ENCODE measurements at places on chromosomes 3 and 15. TPM values are rescaled to one million over a fixed set of nuclear protein-coding genes. Genes with fewer than 3 reads are reported as not detected.

DNA sequence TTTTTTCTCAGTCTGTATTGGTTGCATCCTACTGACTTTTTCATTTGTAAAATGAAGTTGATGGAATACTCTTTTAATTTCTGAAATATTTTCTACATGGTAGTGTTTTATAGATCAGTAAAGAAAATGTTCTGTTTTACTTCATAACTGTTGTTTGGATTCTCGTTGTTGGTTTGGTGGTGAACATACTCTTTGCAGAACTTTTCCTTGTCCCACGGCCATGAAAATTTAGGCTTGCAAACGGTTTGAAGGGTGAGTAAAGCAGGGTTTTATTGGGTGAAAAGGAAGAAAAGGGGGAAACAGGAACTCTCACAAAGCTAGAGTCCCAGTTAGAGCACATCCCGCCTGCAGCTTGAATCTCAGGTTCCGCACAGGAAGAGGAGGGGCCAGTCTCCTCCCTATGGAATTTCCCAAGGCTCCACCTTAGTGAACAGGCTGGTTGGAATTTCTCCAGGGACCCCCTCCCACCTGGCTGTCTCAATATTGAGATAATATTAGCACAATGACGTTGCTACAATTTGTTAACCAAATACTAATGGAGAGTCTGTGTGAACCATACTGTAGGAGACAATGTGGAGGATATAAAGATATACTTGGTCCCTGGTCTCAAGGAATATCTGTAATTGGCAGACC is 5.6 kb downstream of the PDCD6IP start:
- no peak for DNase-seq

SLC24A5 gene
- total RNA-seq, result not detected

DNA sequence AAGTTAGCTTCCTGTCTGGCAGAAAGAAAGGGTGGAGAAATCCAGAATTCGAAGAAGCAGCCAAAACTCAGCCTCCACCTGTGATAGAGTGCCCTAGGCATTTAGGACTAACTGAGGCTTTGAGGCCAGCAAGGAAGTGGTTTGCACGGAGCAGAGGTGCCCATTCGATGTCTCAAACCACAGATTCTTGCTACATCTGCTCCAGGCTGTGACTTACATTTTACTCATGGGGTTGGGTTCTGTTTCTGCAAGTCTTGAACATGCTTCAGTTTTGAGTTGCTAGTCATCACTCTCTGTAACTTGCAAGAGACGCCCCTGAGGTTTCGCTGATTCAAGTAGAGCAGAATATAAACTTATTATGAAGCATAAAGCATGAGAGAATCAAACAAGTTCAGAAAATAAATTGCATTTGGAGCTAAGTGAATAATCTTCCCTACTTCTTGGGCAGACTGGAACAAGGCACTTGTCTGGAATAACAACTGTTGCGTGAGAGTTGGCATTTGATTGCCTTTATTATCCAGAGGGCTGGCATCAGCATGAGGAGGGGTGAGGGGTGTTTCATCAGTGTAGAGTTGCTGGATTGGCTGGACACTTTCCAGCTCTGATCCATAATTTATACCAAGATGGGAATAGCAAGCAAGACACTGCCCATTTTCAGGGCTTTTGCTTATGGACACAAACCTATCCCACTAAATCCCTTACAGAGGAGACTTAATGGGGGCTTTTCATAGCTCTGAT is 256.5 kb downstream of the AGBL1 start:
- no peak for DNase-seq

CHDH gene
- total RNA-seq, result 0.02 TPM

ITPKA gene
- 4.1 TPM for total RNA-seq

TMEM207 gene
- total RNA-seq, result not detected

DNA sequence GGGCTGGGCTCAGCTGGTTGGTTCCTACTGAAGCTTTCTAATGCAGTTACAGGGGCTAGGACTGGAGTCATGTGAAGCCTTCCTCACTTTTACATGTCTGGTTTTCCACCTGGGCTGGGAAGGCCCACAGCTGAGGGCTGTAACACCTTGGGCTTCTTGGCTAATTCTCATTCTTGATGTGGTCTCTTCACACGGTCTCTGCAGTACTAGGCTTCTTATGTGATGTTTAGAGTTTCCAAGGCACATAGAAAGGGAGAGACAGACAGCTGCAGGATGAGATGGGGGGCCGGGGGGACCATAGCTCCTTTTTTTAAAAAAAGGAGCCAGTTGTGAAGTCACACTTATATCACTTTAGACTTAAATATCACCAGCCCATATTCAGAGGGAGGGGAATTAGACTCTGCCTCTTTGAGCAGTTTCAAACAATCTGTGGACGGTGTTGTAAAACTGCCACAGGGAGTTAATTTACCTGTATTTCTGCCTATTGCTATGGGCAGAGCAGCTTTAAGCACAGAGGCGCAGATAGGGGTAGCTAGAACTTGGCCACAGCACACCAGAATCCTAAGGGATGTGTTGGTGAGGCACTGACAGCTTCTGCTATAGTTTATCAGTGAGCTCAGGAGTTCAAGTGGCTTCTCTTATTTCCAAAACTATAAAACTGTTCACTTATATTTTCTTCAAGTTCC is 46.7 kb downstream of the NKIRAS1 start:
- no peak for DNase-seq

EEF1AKMT4 gene
- total RNA-seq, result 19.5 TPM

DNA sequence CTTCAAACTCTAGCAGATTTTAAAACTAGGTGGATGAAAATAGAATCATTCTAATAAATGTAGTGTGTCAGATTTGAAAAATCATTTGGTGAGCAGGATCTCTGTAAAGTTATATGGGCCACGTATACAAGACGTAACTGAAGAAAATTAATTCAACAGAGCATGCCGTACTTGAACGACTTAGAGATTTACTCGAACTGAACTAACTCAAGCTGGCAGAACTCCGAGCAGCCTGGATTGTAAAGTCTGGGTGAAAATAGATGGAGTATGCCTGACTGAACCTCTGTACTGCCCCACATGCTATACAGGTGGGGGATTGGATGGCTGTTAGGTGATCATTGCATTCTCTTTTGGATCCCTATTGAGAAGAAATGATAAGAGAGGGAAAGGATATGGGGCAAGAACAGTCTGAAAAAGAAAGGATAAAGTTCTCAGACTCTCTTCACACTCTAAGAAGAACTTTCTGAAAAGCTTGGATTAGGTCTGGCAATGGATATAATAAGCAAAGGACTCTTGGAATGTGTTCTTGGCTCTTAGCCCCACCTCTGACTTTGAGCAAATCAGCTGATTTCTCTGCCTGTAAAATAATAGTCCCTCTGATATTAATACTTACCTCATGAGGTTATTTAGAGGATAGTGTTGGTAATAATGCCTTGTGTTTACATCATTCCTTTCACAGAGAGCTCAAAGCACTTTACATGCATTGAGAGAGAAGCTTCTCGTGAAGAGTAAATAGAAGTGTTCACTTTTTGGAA is 147.5 kb downstream of the FILIP1L start:
- no peak for DNase-seq

- no peak for DNase-seq
Observed at GRCh38 chr3:11543948-11544387, 99.7 kb downstream of the VGLL4 start.

- DNase-seq, result no peak
Observed at GRCh38 chr15:63351170-63351569, 30.5 kb downstream of the CA12 start.

KPNA1 gene
- 67.2 TPM for total RNA-seq

NR2E3 gene
- not detected for total RNA-seq

GRCh38 chr3:14641346-14641745 is 10.2 kb upstream of the CCDC174 start:
- DNase-seq, result no peak

GRCh38 chr3:28651159-28651558 is 302.5 kb upstream of the AZI2 start:
- DNase-seq, result no peak

DNA sequence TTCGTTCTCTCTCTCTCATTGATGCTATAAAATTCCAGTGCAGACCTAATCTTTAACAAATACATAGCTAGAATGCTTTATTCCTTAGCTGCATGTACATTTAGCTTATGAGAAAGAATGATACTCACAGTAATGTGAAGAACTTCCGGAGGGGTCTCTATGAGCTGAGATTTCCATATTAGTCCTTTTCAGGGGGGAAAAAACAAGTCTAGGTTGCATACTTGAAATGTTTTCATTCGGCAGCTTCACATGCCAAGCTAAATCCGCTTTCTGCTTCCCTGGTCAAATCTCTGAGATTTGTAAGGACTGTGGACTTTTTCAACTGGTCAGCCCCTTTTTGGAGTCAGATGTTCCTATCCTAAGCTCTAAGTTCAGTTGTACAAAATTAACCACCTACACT is 111.5 kb upstream of the COL8A1 start:
- DNase-seq, result no peak

DNA sequence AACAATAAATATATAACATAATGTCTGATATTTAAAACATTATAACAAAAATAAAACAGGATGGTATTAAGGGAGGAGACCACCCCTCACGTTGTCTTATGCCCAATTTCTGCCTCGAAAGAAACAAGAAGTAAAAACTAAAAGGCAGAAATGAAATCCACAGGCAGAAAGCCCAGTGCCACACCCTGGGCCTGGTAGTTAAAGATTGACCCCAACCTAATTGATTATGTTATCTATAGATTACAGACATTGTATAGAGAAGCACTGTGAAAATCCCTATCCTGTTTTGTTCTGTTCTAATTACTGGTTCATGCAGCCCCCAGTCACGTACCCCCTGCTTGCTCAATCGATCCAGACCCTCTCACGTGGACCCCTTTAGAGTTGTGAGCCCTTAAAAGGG is 22.3 kb upstream of the ACP3 start:
- no peak for DNase-seq

DNA sequence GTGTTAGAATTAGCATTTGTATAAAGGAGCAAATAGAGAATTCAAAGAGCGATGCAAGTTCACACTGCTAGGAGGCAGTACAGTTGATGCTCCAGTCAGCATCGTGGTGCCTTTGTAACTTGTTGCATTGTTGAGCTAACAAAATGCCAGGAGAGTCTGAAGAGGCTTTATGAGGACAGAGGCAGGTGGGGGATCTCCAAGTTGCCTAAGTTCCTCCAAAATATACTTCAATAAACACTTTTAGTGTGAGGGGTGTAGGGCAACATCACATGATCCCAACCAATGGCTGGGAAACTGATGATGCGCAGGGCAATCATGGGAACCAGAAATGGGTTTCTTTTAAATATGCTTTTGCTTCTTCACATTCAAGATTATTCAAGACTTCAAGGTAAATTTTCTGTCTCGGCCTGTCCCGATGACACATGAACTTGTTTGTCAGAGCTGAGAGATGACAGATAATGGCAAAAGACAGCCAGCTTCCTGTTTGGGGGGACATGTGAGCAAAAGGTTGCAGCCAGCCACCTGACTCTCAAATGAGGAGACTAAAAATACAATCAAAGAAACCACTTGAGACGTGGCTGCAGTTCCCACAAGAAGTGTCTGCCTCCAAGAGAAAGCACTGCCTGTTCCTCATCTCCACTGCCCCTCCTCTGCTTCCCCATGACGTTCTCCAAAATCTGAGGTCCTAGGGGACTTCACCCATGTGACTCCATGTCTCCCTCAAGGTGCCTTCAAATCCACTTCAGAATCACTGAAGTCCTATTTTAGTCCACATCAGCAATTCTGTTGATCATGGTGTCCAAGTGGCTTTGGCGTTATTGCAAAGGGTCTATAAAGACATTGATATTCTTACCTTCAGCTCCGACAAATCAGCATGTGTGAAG is 39.3 kb downstream of the KLHL6 start:
- no peak for DNase-seq

DNA sequence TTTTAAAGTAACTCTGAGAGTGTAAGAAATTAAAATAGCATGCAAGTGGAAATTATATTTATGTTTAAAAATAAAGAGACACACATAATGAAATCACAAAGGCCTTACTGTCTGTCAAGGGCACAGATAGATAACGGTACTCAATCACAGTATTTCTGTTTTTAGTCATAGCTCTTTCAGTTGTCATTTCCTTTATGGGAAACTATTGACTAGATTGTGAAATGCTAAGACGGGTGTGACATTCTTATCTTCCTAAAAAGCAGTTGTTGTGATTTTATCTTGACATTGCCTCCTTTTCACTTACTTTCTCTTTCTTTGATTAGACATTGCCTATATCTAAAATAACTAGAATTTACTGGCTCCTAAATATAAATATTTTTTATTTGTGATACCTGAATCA is 100.1 kb upstream of the PLSCR5 start:
- no peak for DNase-seq

DNA sequence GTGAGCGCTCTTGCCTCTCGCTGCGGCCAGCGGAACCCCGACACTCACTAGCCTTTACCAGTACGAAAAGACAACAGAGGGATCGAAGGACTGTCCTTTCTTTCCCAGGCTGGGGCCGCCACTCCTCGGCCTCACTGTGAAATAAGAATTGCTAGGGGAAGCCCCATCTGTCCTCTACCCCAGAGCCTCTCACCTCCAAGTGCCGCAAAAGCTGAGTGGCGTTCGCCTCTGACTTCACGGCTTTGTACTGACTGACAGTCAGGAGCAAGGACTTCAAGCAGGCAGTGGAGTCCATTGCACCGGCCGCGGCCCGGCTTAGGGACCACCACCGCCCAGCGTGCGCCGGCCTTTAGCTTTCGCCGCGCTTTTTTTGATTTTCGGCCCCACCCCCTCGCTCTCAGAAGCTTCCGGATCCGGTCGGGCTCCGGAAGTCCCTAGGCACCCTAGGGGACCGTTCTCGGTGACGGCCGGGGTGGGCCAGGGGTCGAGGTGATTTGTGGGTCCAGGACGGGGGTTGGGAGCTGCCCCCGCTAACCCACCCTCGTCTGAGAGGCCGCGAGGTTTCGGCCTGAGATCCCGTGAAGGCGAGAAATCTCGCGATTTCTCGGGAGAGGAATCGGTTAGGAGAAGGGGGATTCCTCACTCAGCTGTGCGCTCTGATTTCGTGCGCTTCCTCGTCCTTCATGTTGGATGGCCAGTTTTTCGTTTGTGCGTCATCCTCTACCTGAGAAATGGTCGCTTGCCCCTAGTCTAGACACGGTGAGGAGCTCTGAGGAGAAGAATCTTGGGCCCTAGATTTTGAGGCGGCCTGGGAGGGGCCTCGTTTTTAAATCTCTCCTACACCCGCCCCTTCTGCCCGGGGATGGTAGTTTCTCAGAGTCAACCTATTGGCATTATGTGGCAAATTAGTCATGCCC is at the start of the genes CIP2A and DZIP3:
Gene CIP2A, minus strand, starts transcription at position 358 of the 917 bp plus-strand sequence. Its CDS starts 63 bp downstream, at position 295.
Gene DZIP3, plus strand, starts transcription at position 642 of the 917 bp plus-strand sequence. CDS start 15,685 bp downstream, outside the sequence.
- DNase-seq, result peak; percentile 91

OXTR gene
- total RNA-seq, result 0.27 TPM

DNA sequence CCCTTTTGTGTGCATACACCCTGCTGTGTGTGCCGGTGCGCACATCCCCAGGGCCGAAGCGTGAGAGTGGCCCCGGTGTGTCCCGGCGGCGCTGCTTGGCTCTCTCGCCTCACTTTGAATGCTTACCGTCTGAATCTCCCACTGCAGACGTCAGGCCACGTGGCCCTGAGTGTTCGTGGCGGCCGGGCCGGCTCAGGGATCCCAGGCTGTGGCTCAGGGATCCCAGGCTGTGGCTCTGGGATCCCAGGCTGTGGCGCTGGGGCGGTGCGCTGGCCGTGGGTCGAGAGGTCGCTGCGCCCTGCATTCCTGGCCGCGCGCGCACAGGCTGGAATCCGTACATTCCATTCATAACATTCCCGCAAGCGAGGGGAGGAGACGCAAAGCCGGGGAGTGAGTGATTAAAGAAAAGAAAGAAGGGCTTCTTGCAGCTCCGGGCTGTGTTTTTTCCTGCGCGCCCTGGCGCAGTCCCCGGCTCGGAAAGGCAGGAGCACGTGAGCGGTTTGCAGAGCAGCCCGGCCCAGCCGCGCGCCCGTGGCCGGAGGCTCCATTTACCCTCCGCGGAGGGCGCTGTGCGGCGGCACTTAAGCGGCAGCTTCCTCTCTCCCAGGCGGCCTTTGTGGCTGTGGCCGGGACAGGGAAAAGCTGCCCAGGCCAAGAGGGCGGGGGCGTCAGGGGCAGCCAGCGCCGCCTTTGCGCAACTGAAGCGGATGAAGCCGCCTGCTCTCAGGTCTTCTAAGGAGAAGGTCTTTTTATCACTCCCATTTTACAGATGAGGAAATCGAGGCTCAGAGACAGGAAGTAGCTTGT is 87.0 kb upstream of the ALDH1L1 start:
- peak; percentile 70 for DNase-seq
